HFF-Myc (cell line): ENCODE measurements at places on chromosomes 11 and 22.
A peak's percentile ranks its signal among the peaks of the same experiment; 100 is the strongest.

DNA sequence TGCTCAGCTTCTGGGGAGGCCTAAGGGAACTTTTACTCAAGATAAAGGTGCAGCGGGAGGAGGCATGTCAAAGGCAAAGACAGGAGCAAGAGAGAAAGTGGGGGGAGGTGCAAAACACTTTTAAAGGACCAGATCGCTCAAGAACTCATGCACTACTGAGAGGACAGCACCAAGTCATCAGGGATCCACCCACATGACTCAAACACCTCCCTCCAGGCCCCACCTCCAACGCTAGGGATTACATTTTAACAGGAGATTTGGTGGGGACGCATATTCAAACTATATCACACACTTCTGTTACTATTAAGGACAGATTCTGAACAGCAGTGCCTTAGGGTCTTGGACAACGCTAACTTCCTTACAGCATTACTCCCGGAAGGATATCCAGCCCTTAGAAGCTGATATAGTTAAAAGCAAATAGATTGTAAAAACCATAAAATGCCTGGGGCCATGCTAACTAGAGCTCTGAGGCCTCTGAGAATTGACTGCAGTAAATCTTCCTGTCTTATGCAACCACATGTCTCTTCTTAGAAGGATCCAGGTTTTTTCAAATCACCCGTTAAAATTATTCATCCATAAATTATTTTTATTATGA is 16.7 kb upstream of the ZC3H12C start:
- DNase-seq: no peak

- no peak for DNase-seq
Observed at GRCh38 chr11:85845124-85845631, 10.0 kb upstream of the CCDC83 start.

- DNase-seq: no peak
Observed at GRCh38 chr11:30333405-30333804, 10.5 kb downstream of the ARL14EP start.

GRCh38 chr22:28768701-28769393 is 3.6 kb upstream of the CCDC117 start:
- no peak for DNase-seq

GRCh38 chr11:57468276-57468675 is 7.9 kb downstream of the RTN4RL2 start:
- DNase-seq: no peak

- DNase-seq: no peak
Observed at GRCh38 chr22:20585639-20586402, 78.4 kb downstream of the MED15 start.

DNA sequence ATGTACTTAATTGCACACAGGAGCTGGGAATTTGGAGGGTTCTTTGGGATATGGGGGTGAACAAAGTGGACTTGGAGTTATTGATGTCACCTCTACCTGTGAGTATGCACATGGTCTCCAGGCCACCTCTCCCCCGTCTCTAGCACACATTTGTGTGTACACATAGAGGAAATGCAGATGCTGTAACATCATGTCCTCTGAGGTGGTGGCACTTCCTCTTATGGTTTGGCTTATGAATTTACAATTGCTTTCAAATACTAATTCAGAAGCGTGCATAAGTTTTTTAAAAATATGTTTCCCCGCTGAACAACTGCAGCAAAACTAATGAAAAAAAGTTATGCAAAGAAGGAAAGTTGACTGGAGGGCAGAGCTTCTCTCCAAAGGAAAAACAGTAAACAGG is 152.0 kb upstream of the TENM4 start:
- no peak for DNase-seq

DNA sequence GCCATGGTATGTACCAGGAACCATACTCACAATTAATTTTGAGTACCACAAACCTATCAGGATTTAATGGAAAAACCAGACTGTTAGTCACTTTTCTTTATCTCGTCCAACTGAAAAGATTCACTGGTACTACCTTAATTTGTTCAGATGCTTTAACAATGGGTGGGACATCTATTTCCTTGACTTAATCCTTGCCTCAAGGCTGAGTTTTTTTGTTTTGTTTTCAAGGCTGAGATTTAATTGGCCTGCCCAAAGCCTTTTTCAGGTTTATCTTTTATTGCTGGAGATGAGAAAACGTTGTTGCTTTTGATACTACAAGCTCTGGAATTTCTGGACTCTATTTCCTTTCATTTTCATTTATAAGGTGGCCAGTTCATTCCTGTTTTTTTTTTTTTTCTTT is 50.4 kb downstream of the NELL1 start:
- DNase-seq: no peak

DNA sequence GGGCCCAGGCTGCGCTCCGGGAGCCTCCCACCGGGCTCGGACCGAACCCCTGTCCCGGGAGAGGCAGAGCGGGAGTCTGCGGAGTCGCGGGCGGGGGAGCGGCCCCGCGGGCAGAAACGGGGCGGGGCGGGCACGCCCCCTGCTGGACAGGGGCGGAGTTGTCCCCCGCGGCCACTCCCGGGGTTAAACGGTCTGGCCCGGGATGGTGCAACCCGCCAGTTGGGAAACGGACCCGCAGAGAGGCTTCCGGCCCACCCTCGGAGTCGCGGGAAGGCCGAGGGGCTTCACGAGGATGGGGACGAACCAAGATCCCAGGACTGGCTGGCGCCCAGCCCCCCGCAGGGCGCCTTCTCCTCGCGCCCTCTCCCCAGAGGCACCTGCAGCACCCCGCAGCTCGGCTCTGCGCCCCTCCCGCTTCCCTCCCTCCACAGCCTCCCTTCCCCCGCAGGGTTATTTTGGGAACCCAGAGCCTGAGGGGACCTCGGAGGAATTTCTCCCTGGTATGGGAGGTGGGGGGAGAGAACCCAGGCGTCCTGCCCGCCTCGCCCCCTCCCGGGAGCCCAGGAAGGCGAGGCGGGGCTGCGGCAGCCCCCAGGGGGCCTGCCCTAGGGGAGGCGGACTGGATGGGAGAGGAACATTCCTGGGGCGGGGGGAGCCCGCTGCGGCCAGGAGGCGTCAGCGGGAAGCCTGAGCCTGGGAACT is 902 bp downstream of the RASGRP2 start:
- no peak for DNase-seq

- DNase-seq: no peak
Observed at GRCh38 chr11:61061081-61061826, 41.0 kb upstream of the CD5 start.

- no peak for DNase-seq
Observed at GRCh38 chr11:37323843-37324242, 725.8 kb upstream of the RAG2 start.

GRCh38 chr11:38718659-38719058 is 2120.6 kb upstream of the RAG2 start:
- DNase-seq: no peak

DNA sequence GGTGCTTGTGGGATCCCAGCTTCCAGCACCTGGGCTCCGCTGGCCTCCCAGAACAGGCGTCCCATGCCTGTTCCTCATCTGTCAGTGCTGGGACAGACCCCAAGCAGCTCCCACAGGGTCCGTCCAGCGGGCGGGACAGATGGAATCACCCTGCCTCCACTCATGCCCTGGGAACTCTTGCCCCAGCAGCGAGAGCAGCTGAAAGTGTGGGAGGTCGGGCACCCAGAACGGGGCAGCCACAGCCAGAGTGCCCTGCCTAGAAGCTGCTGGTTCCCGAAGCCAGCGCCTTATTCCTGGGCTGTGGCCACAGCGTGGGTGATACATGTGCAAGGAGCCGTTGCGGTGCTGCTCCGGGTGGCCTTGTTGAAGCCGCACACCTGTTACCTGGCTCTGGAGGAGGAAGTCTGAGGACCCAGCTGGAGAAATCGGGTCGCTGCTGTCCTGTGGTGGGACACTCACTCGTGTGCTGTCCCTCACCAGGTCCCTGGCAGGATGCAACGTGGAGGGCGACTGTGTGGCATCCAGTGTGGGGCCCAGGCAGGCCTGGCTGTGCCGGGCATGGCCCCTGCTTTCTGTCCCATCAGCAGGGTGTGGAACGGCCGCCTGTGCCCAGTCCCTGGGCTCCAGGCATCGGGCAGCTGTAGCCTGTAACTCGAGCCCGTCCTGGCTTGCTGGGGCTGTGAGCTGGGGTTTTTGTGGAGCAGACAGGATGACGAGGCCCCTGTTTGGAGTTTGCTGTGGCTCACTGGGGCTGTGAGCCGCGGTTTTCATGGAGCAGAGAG is 16.2 kb downstream of the GRAMD4 start:
- no peak for DNase-seq

DNA sequence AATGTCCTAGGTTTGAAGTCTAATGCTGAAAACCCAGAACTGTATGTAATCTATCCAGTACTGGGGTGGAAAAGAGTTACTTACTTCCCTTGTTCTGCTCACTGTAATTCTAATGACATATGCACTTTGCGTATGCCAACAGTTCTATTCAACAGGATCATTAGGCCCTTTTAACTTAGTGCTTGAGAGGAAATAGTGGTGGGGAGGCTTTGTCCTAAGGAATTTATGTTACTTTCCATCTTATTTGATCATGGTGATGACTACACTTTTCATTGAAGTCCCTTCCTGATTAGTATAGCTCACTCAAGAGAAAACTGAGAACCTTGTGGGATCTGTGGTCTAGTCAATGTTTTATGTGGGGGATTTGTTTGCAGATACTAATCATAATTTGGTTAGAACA is 348.2 kb downstream of the GUCY1A2 start:
- DNase-seq: no peak

- no peak for DNase-seq
Observed at GRCh38 chr11:43980253-43980652, 37.8 kb downstream of the C11orf96 start.

DNA sequence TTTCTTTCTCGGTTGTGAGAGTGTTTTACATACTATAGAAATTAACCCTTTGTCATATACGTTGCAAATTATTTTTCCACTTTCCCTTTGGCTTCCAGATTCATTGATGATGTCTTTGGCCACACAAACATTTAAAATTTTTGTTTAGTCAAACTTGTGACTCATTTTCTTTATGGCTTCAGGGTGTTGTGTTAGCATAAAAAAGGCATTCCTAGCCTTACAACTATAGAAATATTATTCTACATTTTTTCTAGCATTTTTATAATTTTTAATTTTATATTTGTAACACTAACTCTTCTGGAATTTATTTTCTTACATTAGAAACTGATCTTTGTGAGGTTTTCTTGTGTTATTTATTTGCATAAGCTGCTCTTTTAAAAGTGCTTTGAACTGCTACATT is 12.1 kb downstream of the GRIA4 start:
- no peak for DNase-seq

DNA sequence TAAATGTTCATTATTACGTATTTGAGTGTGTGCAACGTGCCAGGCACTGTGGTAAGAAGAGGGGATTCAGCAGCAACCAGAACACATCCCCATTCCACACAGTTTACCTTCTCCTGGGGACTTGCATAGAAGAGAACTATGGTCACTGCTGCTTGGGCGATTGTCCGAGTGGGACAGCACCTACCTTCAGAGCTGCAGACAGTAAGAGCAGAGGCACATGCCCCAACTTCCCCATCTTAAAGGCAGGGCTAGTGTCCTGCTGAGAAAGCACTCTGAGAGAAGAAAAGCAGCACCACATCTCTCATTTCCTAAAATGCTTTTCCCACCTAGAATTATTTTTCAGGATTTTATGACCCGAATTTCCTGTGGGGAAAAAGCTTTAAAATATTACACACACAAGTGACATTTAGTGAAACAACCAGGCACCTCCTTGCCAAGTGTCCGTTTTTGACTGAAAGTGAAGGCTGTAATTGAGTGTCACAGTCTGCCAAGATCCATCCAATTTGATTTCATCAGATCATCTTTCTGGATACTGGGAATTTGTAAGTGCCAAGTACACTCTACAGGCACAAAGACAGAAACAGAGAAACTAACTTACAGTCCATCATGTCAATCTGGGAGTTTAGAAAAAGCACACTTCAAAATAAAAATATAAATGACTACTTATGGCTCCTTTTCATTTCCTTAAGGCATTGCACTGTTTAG is 24.6 kb downstream of the TRAF6 start:
- no peak for DNase-seq

DNA sequence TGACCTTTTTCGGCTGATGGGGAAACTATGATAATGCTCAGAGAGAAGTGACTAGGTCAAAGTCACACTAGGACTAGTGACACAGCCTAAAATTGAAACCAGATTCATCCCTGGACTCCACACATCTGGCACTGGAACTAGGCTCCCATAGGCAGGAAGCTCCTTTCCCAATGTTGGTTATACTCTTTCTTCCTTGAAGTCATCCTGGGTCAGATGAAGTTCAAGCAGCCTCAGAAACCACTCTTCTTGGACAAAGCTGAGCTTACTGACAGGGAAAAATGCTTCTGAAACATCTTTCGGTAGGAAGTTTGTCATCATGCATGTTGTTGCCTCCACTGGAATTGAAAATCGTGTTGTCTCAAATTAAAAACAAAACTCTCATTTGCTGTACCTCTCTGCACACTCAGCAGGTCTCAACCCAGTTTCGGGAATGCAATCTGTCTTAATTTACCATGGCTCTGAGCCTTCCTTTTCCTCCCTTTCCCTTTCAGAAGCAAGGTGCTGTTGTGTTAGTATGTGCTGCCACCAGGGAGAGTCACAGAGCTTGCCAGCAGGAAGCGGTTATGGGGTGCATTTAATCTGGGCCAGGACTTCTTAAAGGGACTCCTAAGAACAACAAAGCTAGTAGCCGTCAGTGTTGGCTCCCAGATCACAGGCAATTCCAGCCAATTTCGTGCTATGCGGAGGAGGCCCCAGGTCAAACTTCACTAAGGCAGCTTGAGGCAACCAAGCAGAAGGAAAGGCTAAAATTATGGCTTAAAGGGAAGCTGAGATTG is 384.8 kb downstream of the TENM4 start:
- DNase-seq: peak; percentile 91

DNA sequence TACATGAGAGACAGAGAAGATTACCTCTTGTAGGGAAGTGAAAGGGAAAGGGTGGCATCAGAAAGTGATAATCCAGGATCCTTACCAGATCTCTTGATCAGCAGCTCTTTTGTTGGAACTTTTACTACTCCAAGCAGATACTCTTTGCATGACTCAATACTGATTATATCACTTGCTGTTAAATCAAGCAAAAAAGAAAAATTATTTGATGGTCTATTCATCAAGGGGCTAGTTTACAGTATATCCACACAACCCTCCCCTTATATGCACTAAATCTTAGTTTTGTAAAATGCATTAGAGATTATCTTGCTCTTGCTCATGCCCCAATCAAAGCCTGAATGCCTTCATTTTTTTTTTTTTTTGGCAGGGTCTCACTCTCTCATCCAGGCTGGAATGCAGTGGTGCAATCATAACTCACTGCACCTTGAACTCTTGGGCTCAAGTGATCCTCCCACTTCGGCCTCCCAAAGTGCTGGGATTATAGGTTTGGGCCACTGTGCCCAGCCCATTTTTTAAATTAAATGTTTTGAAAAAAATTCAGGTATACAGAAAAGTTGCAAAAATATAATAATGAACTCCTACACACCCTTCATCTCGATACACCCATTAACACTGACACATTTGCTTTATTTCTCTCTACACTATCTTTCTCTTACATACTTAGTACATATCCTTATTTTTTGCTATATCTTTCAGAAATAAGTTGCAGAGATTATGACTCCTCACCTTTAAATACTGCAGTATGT is 76.1 kb upstream of the UCP3 start:
- no peak for DNase-seq

DNA sequence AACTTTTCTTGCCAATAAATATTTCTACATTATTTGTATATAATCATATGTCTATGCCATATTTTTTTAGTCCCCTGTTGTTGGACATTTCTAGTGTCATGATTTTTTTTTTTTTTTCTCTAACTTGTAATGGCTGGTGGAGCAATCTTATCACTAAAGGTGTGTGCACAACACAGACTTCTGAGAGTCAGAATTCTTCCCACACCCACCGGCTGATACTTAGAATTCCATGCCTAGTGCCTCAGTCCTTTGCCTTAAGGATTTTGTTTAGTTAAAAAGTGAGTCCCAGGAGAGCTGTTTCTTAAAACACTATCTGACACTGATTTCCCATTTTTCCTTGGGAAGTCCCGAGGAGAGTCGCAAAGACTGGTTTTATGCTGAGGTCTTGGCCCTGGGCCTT is 87.7 kb upstream of the BARX2 start:
- DNase-seq: no peak
